ENCODE measurements at places on chromosomes 2 and 18. TPM values are rescaled to one million over a fixed set of nuclear protein-coding genes. Genes with fewer than 3 reads are reported as not detected.

Gene GPR39
- total RNA-seq, result 26.8 TPM

Gene SAG
- not detected for total RNA-seq

Gene ANKRD53
- total RNA-seq, result 0.16 TPM

Gene AMER3
- total RNA-seq, result 0.79 TPM

Gene G6PC2
- total RNA-seq, result not detected

Gene EFEMP1
- total RNA-seq, result not detected

Gene CNDP1
- total RNA-seq, result not detected

Gene REEP1
- total RNA-seq, result 14.9 TPM

Gene HDLBP
- total RNA-seq, result 379 TPM

Gene CD8B2
- total RNA-seq, result 0.09 TPM

Gene CDK15
- not detected for total RNA-seq

DNA sequence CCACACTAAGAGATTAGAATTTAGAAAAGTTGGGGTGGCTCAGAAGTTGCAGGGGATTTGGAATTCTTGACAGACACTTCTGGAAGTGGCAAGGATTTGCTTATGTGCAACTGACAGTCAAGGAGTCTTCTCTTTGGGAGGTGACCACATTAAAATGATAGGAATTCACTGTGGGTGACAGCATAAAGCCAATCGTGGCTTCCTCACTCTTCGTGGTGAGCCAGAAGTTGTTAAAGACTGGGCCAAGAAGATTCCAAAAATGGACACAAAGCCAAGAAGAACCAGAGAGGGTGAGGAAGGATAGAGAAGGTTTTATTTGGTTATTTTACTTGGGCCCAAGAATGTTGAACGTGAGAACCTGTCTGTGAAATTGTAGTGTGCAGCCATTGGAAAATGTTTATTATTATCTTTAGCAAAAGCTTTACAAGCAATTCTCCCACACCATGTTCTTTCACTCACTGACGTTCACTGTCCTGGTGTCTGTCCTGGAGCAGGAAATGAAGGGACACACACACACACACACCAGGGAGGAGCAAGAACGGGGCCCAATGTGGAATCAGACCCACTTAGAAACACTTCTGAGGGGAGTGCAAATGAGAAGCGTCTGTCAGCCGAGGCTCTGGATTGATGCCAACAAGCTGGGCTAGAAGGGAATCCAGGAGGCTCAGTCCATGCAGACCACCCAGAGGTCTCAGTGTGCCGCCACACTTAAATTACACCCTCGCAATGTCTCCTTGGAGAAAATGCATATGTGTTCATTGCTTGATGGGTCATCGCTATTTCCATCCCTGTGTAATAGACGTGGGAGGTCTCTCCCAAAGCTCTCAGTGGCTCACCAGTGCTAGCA is 37.2 kb downstream of the STEAP3 start:
- DNase-seq, result no peak

DNA sequence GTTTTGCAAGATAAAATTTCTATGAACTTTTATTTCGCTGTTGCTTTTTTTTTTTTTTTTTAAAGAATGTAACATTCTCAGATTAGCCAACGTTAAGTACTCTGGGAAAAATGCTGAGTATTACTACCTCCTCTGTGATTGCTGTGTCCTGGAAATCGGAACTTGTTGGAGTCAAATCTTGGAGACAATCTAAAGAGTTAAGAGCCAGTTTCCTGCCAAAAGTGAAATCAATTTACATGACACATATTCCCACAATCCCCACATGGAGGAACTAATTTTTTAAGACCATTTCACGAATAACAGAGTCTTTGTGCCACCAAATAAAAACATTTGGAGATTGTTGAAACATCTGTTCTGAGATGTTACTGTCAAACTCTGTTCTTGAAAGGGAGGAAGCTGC is 127.8 kb downstream of the MEP1B start:
- DNase-seq, result no peak

DNA sequence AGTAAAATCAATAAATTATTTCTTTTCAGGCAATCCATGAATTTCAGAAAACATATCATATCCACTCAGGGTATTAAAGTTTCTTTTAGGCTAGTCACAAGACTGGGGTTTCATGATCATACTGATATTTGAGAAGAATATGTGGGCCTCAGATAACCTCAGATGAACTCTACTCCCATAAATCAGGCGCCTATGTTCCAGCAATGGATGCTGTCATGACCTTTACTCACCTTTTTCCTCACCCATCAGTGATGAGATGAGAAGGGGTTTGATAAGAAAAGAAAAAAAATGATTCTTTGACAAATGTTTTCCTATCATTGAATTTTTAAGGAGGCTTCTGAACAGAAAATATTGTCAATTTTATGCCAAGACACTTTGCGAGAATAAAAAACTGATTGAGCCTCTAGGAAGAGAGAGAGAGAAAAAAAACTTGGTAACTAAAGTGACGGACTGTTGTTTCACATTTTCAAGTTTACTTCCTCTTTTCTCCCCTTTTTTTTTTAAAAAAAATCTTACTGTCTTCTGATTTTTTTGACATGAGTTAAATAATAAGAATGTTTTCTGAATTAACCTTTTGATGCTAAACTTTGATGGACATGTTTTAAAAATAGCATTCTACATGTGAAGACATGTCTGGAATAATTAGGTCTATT is 309.1 kb upstream of the MAP2 start:
- no peak for DNase-seq

DNA sequence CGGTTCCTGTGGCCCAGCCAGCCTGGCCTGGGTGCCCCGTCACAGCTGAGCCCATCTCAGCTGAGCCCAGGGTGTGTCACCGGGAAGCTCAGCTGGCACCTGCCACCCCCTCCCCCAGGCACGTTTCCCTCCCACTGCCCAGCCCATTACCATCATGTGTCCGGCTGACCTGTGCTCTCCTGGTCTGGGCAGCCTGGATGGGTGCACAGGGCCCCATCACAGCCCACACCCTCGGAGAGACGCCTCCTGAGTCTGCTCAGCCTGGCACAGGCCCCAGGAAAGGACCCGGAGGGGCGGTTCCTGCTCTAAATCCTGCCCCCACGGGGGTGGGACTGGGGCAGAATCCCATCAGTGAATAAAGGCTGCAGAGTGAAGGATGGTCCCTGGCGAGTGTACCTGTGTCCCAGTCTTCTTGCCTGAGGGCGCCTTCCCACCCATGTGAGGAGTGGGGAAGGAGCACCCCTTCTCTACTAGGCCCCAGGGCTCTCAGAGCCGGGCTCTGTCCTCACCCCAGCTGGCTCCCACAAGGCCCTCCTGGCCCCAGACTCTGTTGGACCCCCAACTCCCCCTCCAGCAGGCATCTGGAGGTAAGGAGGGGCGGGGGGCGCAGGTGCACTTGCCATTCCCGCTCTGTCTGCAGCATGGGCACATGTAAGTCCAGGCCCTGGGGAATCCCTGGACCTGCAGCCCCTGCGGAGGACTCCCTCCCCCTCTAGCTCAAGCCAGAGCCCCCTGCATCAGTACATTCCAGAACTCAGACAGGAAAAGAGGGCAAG is 21.2 kb downstream of the GPC1 start:
- DNase-seq, result no peak

GRCh38 chr2:229775614-229776313 is 61.4 kb upstream of the DNER start:
- DNase-seq, result no peak

GRCh38 chr2:228039752-228040534 is 141.5 kb downstream of the SPHKAP start:
- DNase-seq, result no peak

DNA sequence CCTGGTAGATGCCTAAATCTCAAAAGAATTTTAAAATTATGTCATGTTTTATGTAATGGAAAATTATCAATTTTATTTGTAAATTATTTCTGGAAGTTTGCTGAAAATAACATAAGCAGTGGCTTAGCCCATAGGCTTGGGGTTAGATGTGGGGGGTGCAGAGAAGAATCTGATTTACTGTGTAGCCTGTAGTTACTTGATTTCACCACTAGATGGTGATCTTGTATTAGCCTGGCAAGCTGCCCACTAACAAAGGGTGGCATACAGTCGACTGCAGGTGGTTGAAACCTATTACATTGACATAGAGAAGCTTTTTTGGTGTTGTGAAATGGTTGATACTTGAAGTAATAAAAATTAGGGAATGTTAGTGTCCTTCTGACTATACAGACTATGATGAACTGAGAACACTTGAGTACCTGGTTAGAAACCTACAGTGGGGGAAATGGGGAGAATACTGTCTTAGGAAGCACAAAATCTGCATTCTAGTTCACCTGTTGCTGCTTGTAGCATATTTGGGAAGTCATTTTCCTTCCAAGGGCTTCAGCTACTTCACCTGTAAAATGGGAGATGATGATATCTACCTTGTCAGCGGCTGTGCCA is 191.0 kb upstream of the LHCGR start:
- peak; percentile 62 for DNase-seq

GRCh38 chr18:79784965-79785770 is 12.6 kb upstream of the KCNG2 start:
- DNase-seq, result no peak

DNA sequence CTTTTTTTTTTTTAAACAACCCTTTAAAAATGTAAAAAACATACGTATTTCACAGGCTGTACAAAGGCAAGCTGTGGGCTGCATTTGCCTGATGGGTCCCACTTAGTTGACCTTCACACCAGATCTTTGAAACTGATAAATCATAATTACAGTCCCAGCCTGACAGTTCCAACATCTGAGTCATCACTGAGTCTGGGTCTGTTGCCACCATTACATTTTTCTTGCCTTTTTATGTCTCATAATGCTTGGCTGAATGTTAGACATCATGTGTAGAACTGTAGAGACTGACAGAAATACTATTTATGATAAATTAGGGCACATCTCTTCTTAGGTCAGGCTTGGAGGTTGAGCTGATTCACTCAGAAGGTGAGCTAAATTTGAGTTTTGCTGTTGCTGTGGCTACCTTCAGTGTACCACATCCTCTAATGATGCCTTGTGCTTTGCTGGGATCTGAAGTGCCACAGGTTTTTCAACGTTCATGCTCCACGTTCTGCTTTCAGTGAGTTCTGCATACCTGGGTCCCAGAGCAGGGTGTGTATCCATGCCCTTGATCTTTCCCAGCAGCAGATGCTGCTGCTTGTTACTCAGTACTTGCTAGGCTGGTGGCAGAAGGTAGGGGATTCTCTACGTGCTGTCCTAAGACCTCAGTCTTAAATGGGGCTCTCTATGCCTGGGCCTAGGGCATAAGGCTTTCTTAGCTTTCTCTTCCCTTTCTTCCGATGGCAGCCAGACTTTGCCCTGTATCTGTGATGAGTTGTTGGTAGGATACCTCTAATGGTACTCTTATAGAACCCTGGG is 160.6 kb upstream of the SMAD7 start:
- DNase-seq, result no peak

GRCh38 chr18:56257205-56257604 is 381.2 kb downstream of the TXNL1 start:
- no peak for DNase-seq

- DNase-seq, result no peak
Observed at GRCh38 chr2:196344397-196344796, 173.0 kb upstream of the STK17B start.

- DNase-seq, result no peak
Observed at GRCh38 chr2:1088192-1088860, 137.7 kb downstream of the SNTG2 start.

GRCh38 chr2:23531881-23532280 is 146.9 kb downstream of the KLHL29 start:
- no peak for DNase-seq

GRCh38 chr2:199105826-199106225 is 351.9 kb downstream of the SATB2 start:
- no peak for DNase-seq

DNA sequence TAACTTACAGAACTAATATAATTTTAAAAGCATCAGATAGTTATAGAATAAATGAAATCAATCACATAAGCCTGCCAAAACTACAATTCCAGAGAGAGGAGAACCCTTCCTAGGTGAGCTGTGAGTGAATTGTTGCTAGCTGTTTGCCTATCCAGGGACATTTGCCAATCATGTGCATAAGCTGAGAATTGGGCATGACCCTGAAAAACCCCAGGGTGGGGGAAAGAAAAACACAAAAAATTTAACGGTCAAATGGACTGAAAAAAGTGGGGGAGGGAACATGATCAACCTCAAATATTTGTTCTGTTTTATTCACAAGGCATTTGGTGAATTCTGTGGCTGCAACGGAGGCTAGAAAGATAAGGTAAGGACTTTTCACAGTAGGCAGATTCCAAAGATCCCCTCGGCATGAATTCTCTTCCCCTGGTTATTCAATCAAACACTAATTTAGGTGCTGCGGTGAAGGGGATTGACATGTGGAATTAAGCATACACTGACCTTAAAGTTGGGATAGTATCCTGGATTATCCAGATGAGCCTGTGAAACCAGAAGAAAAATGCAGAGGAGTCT is 203.9 kb upstream of the RGPD4 start:
- DNase-seq, result no peak

DNA sequence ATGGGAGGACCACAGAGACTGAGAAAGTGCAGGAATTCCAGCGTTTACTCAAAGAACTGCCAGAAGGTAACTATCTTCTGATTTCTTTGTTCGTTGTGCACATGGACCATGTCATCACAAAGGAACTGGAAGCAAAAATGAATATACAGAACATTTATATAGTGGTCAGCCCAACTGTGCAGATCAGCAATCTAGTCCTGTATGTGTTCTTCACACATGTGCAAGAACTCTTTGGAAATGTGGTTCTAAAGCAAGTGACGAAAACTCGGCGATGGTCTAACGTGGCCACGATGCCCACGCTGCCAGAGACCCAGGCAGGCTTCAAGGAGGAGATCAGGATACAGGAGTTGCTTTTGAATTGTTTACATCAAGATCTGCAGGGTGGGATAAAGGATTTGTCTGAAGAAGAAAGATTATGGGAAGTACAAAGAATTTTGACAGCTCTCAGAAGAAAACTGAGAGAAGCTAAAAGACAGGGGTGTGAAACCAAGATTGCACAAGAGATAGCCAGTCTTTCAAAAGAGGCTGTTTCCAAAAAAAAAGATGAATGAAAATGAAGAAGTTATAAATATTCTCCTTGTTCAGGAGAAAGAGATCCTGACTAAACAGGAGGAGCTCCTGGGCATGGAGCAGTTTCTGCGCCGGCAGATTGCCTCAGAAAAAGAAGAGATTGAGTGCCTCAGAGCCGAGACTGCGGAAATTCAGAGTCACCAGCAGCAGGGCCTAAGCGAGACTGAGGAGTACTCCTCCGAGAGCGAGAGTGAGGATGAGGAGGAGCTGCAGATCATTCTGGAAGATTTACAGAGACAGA is 8.3 kb upstream of the CHST10 start:
- no peak for DNase-seq

GRCh38 chr2:85048534-85048933 is 77.6 kb downstream of the KCMF1 start:
- no peak for DNase-seq

DNA sequence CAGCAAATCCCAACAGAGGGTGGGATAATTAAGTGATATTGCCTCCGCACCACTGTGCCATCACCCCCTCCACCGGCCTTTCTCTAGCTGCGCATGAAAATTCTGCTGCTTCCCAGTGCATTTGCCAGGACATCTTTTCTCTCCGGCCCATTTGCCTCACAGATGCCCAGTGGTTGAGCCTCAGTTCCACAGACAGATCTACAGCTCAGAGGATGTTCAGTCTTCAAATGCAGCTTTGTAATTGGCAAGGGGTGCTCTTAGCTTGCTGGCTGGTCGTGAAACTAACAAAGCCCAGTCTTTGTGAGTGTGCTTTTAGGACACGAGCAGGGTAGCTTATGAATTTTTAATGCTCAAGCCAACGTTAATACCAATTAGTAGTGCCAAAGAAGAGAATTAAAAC is 253.3 kb upstream of the REV1 start:
- DNase-seq, result no peak

Measured in Caco-2 (cell line).